BJ (cell line): ENCODE measurements at places on chromosomes 5 and 9.
A peak's percentile ranks its signal among the peaks of the same experiment; 100 is the strongest.

- DNase-seq: no peak
Observed at GRCh38 chr5:55960779-55961178, 34.0 kb downstream of the IL6ST start.

DNA sequence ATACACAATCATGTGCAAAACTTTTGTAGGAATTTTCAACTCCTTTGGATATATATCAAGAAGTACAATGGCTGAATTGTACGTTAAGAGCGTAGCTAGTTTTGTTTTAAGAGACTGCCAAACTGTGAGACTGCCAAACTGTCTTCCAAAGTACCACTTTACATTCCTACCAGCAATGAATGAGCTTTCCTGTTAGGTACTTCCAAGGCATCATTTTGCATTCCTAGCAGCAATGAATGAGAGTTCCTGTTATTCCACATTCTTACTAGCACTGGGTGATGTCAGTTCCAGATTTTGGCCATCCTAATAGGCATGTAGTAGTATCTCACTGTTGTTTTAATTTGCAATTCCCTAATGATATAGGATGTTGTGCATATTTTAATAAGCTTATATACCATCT lies 219.3 kb downstream of the KCNN2 start:
- DNase-seq: no peak

GRCh38 chr5:153358315-153358976 lies 132.0 kb upstream of the GRIA1 start:
- DNase-seq: no peak

DNA sequence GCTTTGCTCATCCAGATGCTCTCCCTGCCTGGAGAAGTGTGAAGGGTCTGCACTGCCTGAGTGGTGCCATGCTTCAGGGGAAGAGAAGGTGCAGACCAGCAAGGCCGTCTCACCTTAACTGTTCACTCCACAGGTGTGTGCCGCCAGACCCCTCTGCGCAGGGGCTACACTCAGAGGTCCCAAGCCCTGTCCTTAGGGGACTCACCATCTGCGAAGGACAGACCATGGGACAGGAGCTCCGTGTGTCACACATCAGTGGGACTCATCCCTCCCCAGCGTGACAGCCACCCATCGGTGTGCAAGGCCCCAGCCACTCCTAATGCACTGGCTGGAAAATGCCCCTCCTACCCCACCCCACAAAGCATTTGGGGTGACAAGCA lies 142.9 kb downstream of the OLFM1 start:
- no peak for DNase-seq

DNA sequence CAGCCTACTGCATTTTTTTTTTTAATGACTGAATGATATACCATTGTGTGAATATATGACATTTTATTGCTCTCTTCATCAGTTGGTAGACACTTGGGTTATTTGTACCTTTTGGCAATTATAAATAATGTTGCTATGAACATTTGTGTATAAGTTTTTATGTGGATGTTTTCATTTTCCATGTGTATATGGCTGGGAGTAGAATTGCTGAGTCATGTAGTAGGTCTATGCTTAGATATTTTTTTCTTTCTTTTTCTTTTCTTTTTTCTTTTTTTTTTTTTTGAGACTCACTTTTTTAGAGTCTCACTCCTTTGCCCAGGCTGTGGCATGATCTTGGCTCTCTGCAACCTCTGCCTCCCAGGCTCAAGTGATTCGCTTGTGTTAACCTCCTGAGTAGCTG lies 32.9 kb upstream of the FAM120AOS start:
- no peak for DNase-seq

GRCh38 chr5:136364307-136364706 lies 1.0 kb downstream of the TRPC7 start:
- no peak for DNase-seq

DNA sequence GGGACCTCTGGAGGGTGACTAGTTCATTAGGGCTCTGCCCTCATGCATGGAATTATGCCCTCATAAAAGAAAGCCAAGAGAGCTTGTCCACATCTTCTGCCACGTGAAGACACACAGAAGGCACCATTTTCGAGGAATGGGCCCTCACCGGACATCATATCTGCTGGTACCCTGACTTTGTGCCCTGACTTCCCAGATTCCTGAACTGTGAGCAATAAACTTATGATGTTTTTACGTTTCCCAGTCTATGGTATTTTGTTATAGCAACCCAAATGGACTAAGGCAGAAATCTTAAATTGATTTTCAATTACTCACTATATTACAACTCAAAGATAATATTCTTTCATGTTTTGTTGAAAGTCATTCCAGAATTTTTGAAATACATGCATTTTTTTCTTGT lies 163.8 kb upstream of the PAPPA start:
- DNase-seq: no peak

DNA sequence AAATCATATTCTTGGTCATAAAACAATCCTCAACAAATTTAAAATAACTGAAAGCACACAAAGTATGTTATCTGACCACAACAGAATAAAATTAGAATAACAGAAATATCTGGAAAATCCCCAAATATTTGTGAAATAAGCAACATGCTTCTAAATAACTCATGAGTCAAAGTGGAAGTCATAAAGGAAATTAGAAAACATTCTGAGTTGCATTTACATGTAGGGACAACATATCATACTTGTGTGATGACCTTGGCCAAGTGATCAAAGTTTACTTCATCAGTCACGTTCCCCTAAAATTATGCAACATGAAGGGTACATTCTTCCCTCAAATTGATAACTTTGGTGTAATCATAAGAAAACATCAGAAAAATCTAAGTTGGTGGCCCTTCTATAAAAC lies 64.7 kb downstream of the CSF2 start:
- peak; percentile 51 for DNase-seq

DNA sequence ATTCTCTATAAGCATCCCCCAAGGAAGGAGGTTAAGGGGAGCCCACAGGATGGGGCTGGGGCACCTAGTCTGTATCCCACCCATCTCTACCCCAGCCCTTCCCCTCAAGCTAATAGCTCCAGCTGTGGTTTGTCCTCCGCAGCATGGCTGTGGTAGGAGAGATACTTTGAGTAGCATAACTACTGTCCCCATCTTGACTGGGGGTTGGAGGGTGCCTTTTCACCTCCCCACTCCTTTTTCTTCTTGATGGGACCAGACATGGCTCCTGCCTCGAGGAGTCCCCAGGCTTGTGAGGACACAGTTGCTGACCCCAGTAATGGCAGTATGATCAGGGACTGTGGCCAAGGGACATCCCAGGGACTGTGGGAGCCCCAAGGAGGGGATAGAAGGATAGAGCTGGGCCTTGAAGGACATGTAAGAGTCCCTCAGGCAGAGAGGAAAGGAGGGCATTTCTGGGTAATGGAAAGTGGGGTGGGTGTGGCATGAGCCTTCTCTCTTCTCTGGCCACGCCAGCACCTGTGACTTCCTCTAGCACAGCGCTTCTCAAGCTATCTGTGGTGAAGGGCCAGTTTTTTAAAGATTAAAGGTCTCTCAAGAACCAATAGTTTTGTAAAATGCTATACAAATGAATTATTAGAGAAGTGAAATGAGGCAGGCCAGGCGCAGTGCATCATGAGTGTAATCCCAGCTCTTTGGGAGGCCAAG lies 14.0 kb downstream of the OLFML2A start:
- no peak for DNase-seq
